ENCODE measurements at places on chromosomes 2 and 18. TPM values are rescaled to one million over a fixed set of nuclear protein-coding genes. Genes with fewer than 3 reads are reported as not detected.

DNA sequence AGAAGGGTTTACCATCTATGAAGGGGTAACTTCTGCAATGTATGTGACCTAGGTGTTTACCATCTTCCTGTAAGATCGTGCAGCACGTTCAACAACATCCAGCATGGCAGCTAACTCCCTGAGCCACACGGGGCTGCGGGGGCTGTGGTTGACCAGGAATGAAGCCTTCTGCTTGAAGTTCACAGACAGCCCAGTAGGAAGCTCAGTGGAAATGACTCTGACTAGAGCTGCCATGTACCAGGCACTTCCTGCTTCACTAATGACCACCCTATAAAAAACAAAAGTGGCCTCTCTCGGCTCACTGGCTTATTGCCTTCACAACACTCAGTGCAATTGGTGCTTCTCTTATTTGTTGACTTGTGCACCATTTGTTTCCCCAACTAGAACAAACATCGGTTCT lies 99.7 kb upstream of the SMAD7 start:
- no peak for DNase-seq

DNA sequence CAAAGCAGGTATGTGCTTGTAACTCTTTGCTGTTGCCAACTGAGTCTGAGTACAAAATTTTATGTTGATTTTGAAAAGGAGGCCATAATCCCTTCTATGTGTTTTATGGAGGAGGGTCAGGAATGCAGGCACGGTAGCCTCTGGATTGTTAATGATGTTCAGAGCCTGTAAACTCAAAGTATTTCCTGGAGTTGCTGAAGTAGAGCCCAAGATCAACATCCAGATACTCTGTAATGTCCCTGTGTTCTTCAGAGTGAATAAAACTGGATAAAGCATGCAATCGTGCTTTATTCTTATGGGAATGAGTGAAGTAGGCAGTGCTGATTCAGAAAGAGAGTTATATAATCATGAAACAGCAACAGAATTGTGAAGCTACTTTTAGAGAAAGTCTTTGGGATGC lies 61.8 kb upstream of the CHRNA1 start:
- no peak for DNase-seq

DNA sequence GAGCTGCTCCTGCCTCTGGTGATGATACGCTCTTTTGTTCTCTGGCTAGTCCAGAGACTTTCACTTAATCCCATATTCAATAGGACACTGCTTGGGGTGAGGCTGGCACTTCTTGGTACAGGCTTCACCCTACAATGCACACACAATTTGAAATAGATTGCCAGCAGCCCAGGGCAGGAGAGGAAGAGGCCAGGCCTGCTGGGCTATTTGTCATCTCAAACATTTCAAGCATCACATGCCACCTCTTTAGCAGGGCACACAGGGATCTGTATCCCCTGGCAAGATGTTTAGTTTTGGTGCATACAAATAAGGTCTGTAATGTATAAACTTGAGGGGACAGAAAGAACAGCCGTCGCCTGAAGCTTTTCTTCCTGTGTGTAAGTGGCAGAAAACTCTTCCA lies 120.4 kb downstream of the CHST9 start:
- no peak for DNase-seq

GRCh38 chr18:26642440-26643348 lies 94.3 kb upstream of the KCTD1 start:
- DNase-seq: no peak

The PCARE gene
- not detected for total RNA-seq

- no peak for DNase-seq
These were observed 44.0 kb downstream of the TET3 start for GRCh38 chr2:74028741-74029140.
